Peyer's patch (tissue), 4 donors: ENCODE measurements at places on chromosomes 2 and 18.

DNA sequence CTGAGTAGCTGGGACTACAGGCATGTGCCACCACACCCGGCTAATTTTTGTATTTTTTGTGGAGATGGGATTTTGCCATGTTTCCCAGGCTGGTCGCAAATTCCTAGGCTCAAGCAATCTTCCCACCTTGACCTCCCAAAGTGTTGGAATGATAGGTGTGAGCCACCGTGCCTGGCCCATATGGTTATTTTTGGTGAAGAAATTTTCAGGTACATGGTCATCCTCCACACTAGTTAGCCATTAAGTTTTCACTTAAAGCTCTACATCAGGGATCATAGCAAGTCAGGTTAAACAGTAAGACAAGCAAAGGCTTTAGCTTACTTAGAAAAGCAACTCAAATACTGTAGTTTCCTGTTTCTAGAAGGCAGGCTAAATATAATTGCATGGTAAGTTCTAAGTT, 104.3 kb upstream of the GRB14 start:
- H3K36me3 ChIP-seq, result no peaks in the 10 kb centered on the region
- H3K4me3 ChIP-seq, result no peak overlapping the region
- H3K4me1 ChIP-seq, result no peaks in the 10 kb centered on the region
- no peak for DNase-seq
- H3K27me3 ChIP-seq, result no peaks in the 10 kb centered on the region

DNA sequence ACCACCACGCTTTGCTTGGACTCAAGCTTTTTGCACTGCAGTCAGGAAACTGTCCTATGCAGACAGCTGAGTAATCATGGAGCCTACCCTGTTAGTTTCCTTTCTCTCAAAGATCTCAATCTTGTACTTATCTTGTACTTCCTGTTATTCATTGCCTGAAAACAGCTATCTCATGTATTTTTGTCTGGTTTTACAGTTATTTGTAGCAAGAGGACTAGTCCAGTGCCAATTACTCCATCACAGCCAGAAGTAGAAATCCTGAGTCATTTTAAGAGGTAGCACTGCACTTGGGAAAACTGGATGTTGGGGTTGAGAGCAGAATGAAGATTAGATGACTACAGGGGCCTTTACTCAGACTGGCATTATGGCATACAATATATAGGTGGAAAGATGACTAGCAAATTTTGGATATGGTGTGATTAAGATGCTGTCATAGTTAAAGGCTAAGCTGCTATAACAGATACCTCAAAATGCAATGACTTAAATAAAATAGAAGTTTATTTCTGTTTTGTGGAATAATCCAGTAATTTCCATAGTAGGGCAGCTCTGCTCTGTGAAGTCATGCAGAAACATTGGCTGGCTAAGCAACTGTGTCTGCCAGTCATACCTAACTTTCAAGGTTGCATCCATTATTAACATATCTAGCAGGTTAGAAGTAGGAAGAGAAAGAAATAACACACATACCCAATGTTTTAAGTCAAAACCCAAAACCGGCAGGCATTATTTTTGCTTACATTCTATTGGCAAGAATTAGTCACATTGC, 21.1 kb upstream of the CHMP3 start:
- H3K4me1 ChIP-seq, result no peaks in the 10 kb centered on the region
- no peak overlapping the region for H3K4me3 ChIP-seq
- peak overlapping the region; percentile 22 for H3K27ac ChIP-seq
- H3K36me3 ChIP-seq, result no peaks in the 10 kb centered on the region

- no peak overlapping the region for H3K4me3 ChIP-seq
- no peaks in the 10 kb centered on the region for H3K27me3 ChIP-seq
- no peak overlapping the region for H3K27ac ChIP-seq
- no peak for DNase-seq
- no peaks in the 10 kb centered on the region for H3K36me3 ChIP-seq
Observed at GRCh38 chr2:41803361-41803760, 244.5 kb upstream of the PKDCC start.

- peak; percentile 84 for DNase-seq
- no peaks in the 10 kb centered on the region for H3K27me3 ChIP-seq
- no peak overlapping the region for H3K4me3 ChIP-seq
- H3K4me1 ChIP-seq, result no peaks in the 10 kb centered on the region
- H3K36me3 ChIP-seq, result no peaks in the 10 kb centered on the region
Observed at GRCh38 chr2:108612514-108613183, 78.4 kb downstream of the LIMS1 start.

- H3K27ac ChIP-seq, result peak overlapping the region; percentile 96
- peak; percentile 51 for DNase-seq
- peaks cover 34% of the 10 kb centered on the region for H3K4me1 ChIP-seq
- H3K36me3 ChIP-seq, result no peaks in the 10 kb centered on the region
- H3K4me3 ChIP-seq, result peak overlapping the region; percentile 91
Observed at GRCh38 chr2:32358111-32358482, 1.3 kb downstream of the BIRC6 start.

- DNase-seq, result no peak
- no peak overlapping the region for H3K4me3 ChIP-seq
- H3K4me1 ChIP-seq, result no peaks in the 10 kb centered on the region
Observed at GRCh38 chr2:88753833-88754584, 62.5 kb downstream of the RPIA start.

DNA sequence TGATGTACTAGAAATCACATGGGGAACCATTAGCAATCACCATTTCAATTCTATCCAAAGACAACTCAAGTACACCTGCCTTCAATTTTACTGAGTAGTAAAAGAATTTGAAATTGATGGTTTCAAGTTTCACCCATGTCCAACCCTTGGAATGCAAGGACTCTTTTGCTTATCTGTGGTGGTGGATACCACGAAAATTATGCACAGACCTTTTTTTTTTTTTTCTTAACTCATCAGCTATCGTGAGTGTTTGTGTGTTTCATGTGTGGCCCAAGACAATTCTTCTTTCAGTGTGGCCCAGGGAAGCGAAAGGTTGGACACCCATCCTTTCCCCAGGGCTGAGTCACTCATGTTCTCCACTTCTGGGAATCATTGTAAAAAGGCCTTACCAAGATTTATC, 23.1 kb downstream of the ID2 start:
- H3K4me3 ChIP-seq, result no peak overlapping the region
- H3K27ac ChIP-seq, result no peak overlapping the region
- H3K36me3 ChIP-seq, result no peaks in the 10 kb centered on the region
- no peak for DNase-seq
- no peaks in the 10 kb centered on the region for H3K4me1 ChIP-seq
- H3K27me3 ChIP-seq, result no peaks in the 10 kb centered on the region

GRCh38 chr18:68928762-68929675, 131.1 kb downstream of the CCDC102B start:
- no peaks in the 10 kb centered on the region for H3K27me3 ChIP-seq
- no peak overlapping the region for H3K4me3 ChIP-seq
- H3K36me3 ChIP-seq, result no peaks in the 10 kb centered on the region
- no peak overlapping the region for H3K27ac ChIP-seq
- no peak for DNase-seq

DNA sequence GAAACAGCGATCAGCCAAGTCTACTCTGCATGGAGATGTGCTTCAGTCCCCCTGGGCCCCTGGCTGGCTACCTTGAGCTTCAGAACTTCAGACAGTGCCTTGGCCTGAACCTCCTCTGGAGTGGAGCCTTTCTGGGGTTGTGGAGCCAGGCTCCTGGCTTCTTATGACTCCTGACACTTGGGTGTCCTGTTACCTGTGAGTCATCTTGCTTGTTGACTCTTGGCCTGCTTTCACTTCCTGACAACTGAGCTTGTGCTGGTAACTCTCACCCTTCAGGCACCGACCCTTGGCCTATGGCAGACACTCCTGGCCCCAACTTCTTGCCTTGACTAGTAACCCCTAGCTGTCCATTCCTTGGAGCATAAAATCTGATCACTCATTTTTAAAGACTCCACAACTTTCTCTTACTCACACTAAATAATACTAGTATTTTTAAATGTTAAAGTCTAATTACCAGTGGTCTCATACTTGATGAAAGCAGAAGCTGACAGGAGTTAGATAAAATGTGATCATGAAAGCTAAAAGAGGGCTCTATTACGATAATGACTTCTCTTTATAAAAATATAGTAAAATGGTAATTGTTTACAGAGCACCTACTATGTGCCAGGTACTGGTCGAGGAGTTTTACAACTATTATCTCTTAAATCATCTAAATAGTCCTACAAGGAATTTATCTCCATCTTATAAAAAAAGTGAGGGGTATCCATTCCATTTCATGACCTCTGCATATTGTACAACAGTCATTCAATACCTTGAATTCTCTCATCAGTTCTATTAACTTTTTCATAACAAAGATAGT, 46.3 kb upstream of the VIT start:
- H3K4me3 ChIP-seq, result no peak overlapping the region
- no peaks in the 10 kb centered on the region for H3K27me3 ChIP-seq
- no peaks in the 10 kb centered on the region for H3K36me3 ChIP-seq
- no peak for DNase-seq

GRCh38 chr2:131033786-131034121, 59.5 kb downstream of the FAM168B start:
- no peaks in the 10 kb centered on the region for H3K4me1 ChIP-seq
- DNase-seq, result no peak
- H3K4me3 ChIP-seq, result no peak overlapping the region

DNA sequence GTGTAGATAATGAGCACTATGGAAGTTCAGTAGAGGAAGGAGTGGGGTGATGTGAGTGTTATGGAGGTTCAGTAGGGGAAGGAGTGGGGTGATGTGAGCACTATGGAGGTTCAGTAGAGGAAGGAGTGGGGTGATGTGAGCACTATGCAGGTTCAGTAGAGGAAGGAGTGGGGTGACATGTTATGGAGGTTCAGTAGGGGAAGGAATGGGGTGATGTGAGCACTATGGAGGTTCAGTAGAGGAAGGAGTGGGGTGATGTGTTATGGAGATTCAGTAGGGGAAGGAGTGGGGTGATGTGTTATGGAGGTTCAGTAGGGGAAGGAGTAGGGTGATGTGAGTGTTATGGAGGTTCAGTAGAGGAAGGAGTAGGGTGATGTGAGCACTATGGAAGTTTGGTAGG, 116.3 kb upstream of the SMAD7 start:
- H3K4me3 ChIP-seq, result no peak overlapping the region
- no peaks in the 10 kb centered on the region for H3K27me3 ChIP-seq
- no peaks in the 10 kb centered on the region for H3K4me1 ChIP-seq
- H3K36me3 ChIP-seq, result no peaks in the 10 kb centered on the region

GRCh38 chr2:54555318-54555837, 99.3 kb downstream of the SPTBN1 start:
- peak; percentile 66 for DNase-seq
- peaks cover 57% of the 10 kb centered on the region for H3K4me1 ChIP-seq
- H3K4me3 ChIP-seq, result no peak overlapping the region
- H3K27me3 ChIP-seq, result no peaks in the 10 kb centered on the region

DNA sequence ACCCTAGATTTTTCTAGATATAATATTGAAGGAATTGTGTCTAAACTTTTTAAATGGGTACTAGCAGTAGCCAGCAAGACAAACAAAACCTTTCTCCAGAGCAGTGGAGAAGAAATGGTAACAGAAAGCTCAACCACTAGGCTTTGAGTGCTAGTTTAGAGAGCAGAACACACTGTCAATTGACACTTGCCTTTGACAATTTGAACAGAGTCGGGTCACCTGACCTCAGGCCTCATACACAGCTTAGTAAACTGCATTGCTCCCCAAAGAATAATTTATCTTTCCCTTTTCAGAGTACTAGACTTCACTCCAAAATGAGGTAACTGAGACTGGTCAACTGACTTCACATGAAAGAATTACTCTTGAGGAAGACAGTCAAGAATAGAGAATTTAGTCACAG, 48.6 kb downstream of the FIGN start:
- H3K36me3 ChIP-seq, result no peaks in the 10 kb centered on the region
- no peak overlapping the region for H3K4me3 ChIP-seq
- H3K4me1 ChIP-seq, result no peaks in the 10 kb centered on the region
- no peak overlapping the region for H3K27ac ChIP-seq

DNA sequence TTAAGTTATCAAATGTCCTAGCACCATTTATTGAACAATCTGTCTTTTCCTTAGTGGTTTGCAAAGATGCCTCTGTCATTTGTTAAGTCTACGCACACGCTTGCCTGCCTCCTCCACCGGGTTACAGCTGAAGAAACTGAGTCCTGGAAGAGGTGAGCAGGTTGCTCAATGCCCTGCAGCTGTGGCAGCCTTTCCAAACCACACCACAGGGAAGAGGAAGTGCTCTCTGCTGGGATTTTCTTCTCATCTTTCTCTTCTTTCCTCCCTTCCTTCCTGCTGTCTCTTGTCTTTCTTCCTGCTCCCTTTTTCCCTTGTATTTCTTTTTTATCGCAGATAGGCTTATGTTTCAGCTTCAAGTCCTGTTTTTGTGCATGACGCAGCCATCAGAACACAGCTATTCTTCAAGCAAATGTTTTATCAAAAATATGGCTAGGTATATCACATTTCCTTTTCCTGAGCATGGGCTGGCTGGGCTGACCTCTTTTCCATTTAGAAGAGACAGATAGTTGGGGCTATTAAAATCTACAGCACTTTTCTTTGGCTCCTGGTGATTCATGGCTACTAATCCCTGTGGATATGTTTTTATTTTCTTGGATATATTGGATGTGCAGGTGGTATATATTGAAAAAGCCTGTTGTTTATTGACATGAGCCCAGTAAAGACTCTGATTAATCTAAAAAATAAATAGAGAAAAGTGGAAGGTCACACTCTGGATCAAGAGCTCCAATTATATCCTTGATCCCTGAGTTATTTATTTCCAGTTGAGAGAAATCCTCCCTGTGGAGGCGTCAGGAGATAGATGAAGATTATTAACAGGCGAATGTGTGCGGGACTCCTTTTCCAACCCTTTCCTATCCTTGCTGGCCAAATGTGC, 214.6 kb downstream of the TSN start:
- no peak overlapping the region for H3K27ac ChIP-seq
- H3K27me3 ChIP-seq, result no peaks in the 10 kb centered on the region
- no peaks in the 10 kb centered on the region for H3K4me1 ChIP-seq
- no peak for DNase-seq
- no peaks in the 10 kb centered on the region for H3K36me3 ChIP-seq
- no peak overlapping the region for H3K4me3 ChIP-seq

DNA sequence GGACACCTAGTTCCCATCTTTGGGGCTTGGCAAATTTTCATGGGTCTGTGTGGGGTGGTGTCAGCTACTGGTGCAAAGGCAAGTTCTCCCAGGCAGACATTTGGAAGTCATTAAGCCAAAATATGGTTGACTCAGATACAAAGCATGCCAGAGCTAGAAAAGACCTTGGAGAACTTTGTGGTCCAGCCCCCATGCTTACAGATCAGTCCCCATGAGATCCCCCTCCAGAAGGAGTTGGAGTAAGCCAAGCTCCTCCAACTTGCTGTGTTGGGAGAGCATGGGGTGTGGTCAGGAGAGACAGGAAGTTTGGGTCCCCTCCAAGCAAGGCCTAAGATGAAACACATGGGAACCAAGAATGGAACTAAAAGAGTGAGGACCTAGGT, 224.5 kb downstream of the CYP26B1 start:
- DNase-seq, result no peak
- H3K4me1 ChIP-seq, result no peaks in the 10 kb centered on the region
- H3K27me3 ChIP-seq, result no peaks in the 10 kb centered on the region
- H3K27ac ChIP-seq, result no peak overlapping the region
- H3K4me3 ChIP-seq, result no peak overlapping the region
